Activated CD4-positive, alpha-beta T cell treated with anti-CD3 and anti-CD28 coated beads for 36 hours (primary cell): ENCODE measurements at places on chromosomes 2 and 18. TPM values are rescaled to one million over a fixed set of nuclear protein-coding genes. Genes with fewer than 3 reads are reported as not detected.

- peaks cover 27% of the 10 kb centered on the region for H3K4me1 ChIP-seq
- peaks cover 24% of the 10 kb centered on the region for H3K27me3 ChIP-seq
- no peak overlapping the region for H3K4me3 ChIP-seq
- no peak overlapping the region for H3K27ac ChIP-seq
- no peak for DNase-seq
Observed at GRCh38 chr2:39499336-39499735, 62.3 kb upstream of the MAP4K3 start.

DNA sequence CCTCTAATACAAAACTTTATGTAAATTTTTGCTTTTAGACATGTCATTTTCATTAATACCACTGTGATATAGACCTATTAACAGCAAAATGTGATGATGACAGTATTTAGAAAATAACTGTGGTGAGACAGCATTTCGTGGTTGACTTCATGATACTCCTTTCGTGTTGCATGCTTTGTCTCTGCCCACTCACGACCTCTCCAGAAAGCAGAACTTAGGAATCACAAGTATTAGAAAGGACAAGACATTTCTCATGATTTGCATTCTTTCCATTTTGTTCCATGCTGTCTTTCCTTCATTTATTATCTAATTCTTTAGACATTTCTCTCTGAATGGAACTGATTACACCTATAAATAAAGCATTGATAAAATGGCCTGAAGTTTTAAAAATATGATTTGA lies 85.2 kb upstream of the POU3F3 start:
- no peaks in the 10 kb centered on the region for H3K36me3 ChIP-seq
- no peak for DNase-seq
- no peaks in the 10 kb centered on the region for H3K4me1 ChIP-seq
- H3K27me3 ChIP-seq: peaks cover 4% of the 10 kb centered on the region

- DNase-seq: no peak
- H3K36me3 ChIP-seq: no peaks in the 10 kb centered on the region
- no peaks in the 10 kb centered on the region for H3K4me1 ChIP-seq
- no peak overlapping the region for H3K27ac ChIP-seq
- H3K4me3 ChIP-seq: no peak overlapping the region
Observed at GRCh38 chr2:25954199-25954752, 28.0 kb downstream of the KIF3C start.

DNA sequence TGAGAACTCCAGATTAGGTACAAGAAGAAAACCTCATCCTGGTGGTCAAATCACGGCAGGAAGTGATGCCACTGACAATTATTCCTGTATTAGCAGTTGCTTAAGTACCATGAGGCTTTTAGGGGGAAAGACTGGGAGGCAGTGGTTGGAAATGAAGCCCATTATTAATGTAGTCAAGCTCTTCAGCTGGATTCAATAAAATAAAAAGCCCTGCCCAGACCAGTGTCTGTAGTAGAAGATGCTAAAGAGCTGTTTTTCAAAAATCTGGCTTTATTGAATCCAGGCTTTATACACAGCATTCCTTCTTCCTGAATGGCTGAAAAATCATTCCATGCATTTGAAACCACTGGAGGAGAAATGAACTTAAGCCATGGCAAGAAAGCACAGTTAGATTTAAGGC lies 155.2 kb downstream of the BCL2 start:
- no peak for DNase-seq
- H3K27me3 ChIP-seq: no peaks in the 10 kb centered on the region
- peaks cover 36% of the 10 kb centered on the region for H3K36me3 ChIP-seq
- H3K4me1 ChIP-seq: peaks cover 64% of the 10 kb centered on the region
- H3K27ac ChIP-seq: no peak overlapping the region
- no peak overlapping the region for H3K4me3 ChIP-seq

VAMP5 gene
- 21.4 TPM for total RNA-seq

UBXN4 gene
- total RNA-seq: 104 TPM
